ENCODE measurements at places on chromosomes 5 and 9. TPM values are rescaled to one million over a fixed set of nuclear protein-coding genes. Genes with fewer than 3 reads are reported as not detected.

Gene DAPK1
- 18.5 TPM for total RNA-seq

Gene RECK
- total RNA-seq, result 43.1 TPM

Gene WDR38
- total RNA-seq, result not detected

Gene HAVCR2
- 3.6 TPM for total RNA-seq

Gene KCTD16
- 1.2 TPM for total RNA-seq

Gene PCDHA7
- 0.26 TPM for total RNA-seq

All from fibroblast of lung (primary cell).